ENCODE measurements at places on chromosomes 3 and 15.

DNA sequence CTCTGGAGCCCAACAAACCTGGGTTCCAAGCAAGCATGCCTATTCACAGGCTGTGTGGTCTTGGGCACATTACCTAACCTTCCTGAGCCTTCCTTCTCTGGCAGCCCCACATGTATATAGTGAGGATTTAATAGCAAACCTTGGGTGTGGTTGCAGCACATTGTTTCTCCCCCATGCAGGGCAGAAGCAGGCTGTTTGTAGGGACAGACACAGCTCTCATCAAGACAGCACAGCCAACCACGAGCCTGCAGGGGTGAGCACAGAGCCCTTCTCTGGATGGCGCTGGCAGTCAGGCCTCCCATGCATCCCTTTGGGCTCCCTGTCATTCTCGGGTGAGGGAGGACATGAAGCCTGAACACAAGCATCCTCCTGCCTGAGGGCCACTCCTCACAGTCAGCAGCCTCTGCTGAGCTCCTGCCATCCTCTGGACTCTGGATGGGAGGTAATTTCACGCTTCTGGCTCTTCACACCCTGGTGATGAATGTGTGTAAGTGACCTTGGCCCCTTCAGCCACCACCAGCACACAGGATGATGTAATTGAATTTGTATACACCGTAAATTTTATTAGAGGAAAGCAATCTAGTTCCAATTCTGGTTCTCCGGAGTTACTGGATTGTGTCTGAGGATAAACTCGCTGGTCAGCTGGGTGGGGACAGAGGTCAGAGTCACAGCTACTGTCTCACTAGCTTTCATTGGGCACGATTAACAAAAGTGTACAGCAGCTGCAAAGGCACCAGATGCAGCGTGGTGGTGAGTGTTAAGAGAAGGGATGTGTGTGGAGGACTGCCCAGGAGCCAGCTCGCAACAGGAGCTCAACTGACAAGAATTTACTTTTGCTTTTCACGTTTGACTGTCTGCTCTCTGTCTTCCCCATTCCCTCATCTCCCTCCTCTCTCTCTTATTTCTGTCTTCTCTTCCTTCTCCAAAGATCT lies 118.1 kb downstream of the CLSTN2 start:
- peak; percentile 38 for DNase-seq

DNA sequence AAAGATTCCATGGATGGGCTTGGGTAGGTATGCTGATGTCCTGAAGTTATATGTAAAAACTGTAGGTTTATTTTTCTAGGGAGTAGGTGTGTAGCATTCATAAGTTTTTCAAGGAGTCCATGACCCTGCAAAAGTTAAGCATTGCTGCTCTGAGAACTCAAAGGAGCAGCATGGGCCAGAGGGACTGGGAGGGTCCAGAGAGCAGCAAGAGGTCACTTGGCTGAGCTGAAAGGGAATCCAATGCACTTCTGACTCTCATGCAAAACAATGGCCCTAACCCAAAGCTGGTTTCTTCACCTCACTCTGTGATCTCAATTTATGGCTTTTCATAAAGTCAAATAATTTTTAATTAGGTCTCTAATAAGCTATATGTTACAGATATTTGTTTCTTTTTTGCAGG lies 198.3 kb upstream of the GOLGA6L4 start:
- DNase-seq: no peak

DNA sequence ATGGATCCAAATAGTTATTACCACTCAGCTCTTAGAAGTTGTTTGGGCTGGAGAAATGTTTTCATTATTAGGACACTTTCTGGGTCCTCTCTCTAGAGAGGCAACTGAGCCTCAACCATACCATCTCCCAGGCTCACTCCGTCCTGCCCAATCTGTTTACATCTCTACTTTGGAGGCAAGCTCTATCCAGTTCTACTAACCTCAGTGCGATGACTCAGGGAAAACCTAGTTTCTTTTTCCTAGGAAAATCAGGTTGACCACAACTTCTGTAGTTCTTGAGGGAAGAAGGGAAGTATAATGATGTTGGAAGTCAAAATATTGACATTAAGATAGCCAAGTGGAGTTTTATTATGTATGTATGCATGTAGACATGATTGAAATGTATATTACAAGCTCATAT lies 40.4 kb downstream of the LPP start:
- DNase-seq: no peak

DNA sequence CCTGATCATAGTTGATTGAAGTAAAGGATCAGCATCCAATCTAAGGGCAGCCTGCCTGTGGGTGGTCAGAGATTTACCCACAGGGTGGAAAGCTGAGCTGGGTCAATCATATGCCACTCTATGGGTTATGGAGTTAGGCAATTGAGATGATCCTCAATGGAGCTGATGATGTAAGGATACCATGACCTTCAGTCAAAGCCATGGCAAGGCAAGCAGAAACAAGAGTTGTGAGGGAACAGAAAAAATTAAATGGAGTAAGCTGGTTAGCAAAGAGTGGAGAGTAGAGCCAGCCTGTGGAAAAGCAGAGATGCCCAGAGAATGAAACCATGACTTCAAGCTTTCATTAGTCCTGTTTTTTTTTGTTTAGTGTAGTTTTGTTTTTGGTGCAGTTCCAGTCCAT lies 5.7 kb upstream of the IQGAP1 start:
- DNase-seq: no peak

- DNase-seq: no peak
These were observed 107.7 kb downstream of the THRB start for GRCh38 chr3:24387000-24387399.

DNA sequence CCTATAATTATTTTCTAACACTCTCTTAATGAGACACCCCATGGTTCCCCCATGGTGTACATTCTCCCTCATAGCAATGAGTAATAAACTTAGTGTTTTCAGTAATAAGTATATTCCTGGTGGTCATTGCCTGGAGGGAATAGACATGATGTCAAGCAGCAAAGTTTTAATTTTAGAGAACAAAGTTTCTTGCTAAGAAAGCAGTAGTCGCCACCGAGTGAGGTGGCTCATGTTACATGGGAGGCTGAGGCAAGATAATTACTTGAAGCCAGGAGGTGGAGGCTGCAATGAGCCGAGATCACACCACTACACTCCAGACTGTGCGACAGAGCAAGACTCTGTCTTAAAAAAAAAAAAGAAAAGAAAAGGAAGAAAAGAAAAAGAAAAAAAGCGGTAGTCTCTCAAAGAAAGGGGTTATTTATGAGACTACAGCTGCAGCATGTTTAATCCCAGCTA lies 2.4 kb upstream of the ELP6 start:
- DNase-seq: no peak

GRCh38 chr3:63940389-63940757 lies 28.2 kb upstream of the SCAANT1 start:
- no peak for DNase-seq

DNA sequence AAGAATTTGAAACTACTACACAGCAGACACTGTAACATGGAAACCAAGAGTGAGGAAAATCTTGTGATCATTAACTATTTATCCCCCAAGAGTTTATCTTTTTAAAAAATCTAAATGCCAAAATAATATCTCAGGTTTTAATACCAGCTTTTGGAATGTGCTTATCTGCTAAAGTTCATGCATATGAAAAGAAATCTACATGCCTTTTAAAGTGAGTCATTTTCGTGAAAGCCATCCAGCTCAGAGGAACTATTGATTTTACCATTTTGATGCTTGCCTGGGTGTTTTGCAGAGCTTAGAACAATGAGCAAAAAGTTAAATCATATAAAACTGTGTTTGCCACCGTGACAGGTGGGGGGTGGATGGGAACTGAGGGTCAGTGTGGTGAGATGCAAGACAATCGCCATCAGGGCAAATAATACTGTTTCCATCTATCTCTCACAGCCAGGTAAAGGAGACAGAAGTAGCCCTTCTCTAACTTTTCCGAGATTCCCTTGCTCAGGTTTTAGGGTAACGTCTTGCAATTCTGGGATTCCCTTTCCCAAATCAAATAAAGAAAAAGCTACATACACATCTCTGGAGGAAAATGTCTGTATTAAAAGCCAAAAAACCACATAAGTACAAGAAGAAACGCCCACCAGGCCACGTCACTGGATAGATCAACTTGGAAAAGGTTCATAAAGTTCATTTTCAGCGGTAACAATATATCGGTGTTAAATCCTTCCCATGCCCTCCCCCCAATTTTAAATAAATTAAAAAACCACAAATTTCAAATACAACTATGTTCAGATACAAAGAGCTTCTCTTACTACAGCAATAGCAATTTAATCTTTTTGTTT lies 2.0 kb downstream of the TMEM158 start:
- no peak for DNase-seq

- DNase-seq: no peak
These were observed 125.4 kb upstream of the RAD18 start for GRCh38 chr3:9088441-9089353.

GRCh38 chr15:90113166-90113565 lies 10.9 kb upstream of the IDH2 start:
- DNase-seq: no peak

- peak; percentile 86 for DNase-seq
These were observed at the start of gene FBLN2 for GRCh38 chr3:13548696-13549622. Gene FBLN2, plus strand, starts transcription at chr3:13549125. Its CDS starts 21,231 bp downstream, at chr3:13570356.

DNA sequence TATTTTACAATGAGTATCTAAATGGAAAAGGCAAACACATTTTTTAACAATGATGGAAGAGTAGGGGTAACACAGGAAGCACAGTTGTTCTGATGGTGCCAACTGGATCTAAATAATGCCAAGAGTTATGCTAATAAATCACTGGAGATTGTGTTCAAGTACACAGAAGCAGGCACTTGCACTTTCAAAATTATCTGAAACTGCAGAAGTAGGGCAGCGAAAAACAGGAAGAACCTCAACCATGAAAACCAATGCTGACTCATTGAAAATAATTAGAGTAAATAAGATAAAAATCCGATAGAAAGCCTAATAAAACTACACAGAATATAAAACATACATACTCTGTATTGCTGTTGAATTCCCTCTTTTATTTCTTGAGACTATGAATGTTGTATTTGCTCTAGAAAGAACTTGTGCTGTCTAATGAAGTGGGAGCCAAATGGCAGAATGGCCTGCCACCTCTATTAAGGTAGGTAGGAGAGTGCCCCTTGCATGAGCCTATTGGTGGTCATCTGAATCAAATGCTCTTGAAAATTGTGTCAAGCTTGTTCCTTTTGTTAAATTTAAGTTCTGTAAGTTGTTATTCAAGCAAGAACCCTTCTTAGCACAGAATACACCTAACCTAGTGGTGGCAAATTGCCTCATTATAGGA lies 93.7 kb downstream of the ABI3BP start:
- no peak for DNase-seq

- no peak for DNase-seq
These were observed 52.8 kb downstream of the CALML4 start for GRCh38 chr15:68152342-68152741.

- DNase-seq: no peak
These were observed 219.0 kb downstream of the LSAMP start for GRCh38 chr3:116226266-116226665.

GRCh38 chr3:7669641-7670040 lies 808.7 kb downstream of the GRM7 start:
- DNase-seq: no peak

GRCh38 chr3:115626006-115626409 lies 2.7 kb downstream of the GAP43 start:
- no peak for DNase-seq

DNA sequence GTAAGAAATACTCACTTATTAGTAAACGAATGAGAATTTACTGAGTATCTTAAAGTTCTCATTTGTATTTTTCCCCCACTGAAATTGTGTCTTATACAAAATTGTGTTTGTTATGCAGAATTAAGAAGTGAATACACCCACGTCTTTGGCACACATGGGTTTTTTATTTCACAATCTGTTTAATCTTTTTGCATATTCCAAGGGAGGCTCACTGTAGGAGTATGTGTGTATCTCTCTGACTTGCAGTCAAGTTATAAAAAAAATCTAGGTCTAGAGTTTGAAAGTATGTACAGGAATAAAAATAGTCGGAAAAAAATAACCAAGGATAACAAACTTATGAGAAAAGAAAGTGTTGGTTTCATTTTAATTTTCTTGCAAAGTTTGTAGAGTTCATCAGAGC lies 255.2 kb downstream of the PDCD6IP start:
- DNase-seq: no peak
